Activated CD4-positive, alpha-beta T cell treated with anti-CD3 and anti-CD28 coated beads for 36 hours (primary cell): ENCODE measurements at places on chromosomes 2 and 18. TPM values are rescaled to one million over a fixed set of nuclear protein-coding genes. Genes with fewer than 3 reads are reported as not detected.

GRCh38 chr2:127048969-127049897 lies 57.7 kb downstream of the BIN1 start:
- no peak overlapping the region for H3K27ac ChIP-seq
- no peak overlapping the region for H3K4me3 ChIP-seq
- H3K4me1 ChIP-seq, result peaks cover 2% of the 10 kb centered on the region
- H3K27me3 ChIP-seq, result no peaks in the 10 kb centered on the region
- peaks cover 2% of the 10 kb centered on the region for H3K36me3 ChIP-seq

DNA sequence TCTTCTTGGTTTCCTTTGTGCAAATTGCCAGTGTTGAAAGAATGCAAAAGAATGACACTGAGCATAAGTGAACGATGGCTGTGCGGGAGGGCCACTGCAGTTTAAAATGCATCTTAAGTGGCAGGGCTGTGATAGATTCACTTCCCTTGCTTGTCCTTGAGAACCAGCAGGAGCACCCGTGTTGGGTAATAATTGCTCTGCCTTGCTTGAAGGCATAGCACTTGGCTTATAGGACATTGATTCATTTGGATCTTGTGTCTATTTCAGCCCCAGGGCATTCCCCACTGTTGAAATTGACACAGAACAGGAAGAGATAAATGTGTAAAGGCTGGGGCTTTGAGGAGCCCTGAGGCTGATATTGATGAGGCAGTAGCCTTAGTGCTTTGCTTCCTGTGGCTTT lies 1003.7 kb upstream of the GYPC start:
- no peaks in the 10 kb centered on the region for H3K4me1 ChIP-seq
- H3K27ac ChIP-seq, result no peak overlapping the region
- DNase-seq, result no peak
- H3K36me3 ChIP-seq, result no peaks in the 10 kb centered on the region
- H3K27me3 ChIP-seq, result no peaks in the 10 kb centered on the region

- no peak overlapping the region for H3K27ac ChIP-seq
- no peaks in the 10 kb centered on the region for H3K27me3 ChIP-seq
- no peak for DNase-seq
- peaks cover 18% of the 10 kb centered on the region for H3K4me1 ChIP-seq
Measured at GRCh38 chr2:2703172-2703571, 372.1 kb upstream of the MYT1L start.

GRCh38 chr18:75491361-75491760 lies 63.9 kb upstream of the SMIM21 start:
- no peaks in the 10 kb centered on the region for H3K4me1 ChIP-seq
- H3K27me3 ChIP-seq, result peaks cover 9% of the 10 kb centered on the region
- DNase-seq, result no peak
- no peak overlapping the region for H3K27ac ChIP-seq
- H3K4me3 ChIP-seq, result no peak overlapping the region

The NT5DC4 gene
- total RNA-seq, result not detected
